ENCODE measurements at places on chromosomes 2 and 18. TPM values are rescaled to one million over a fixed set of nuclear protein-coding genes. Genes with fewer than 3 reads are reported as not detected.

DNA sequence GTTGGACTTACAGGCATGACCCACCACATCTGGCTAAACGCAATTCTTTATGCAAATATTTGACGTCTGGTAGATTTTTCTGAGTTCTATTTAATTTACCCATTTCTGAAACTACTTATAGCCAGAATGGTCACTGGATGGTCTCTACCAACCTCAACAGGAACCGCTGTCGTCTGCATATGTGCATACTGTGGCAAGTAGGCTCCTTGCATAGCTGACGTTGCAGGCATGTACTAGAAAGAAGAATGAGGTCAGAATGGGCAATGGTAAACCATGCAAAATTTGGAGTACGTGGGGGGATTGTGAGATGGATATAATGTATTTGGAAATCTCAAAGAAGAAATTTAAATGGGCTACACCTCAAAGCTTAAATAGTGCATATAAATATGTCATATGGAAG is 77.1 kb upstream of the ITGB6 start:
- DNase-seq, result no peak

GPR75 gene
- total RNA-seq, result 3.7 TPM

ANO7 gene
- total RNA-seq, result 2.4 TPM

- DNase-seq, result no peak
Measured at GRCh38 chr2:8437949-8438400, 243.9 kb upstream of the ID2 start.

RGPD3 gene
- 0.16 TPM for total RNA-seq

SERPINB13 gene
- total RNA-seq, result not detected

GRCh38 chr2:68946117-68946516 is 6.6 kb downstream of the GKN2 start:
- DNase-seq, result no peak

- DNase-seq, result no peak
Measured at GRCh38 chr2:64376926-64377325, 77.0 kb upstream of the LGALSL start.

DNA sequence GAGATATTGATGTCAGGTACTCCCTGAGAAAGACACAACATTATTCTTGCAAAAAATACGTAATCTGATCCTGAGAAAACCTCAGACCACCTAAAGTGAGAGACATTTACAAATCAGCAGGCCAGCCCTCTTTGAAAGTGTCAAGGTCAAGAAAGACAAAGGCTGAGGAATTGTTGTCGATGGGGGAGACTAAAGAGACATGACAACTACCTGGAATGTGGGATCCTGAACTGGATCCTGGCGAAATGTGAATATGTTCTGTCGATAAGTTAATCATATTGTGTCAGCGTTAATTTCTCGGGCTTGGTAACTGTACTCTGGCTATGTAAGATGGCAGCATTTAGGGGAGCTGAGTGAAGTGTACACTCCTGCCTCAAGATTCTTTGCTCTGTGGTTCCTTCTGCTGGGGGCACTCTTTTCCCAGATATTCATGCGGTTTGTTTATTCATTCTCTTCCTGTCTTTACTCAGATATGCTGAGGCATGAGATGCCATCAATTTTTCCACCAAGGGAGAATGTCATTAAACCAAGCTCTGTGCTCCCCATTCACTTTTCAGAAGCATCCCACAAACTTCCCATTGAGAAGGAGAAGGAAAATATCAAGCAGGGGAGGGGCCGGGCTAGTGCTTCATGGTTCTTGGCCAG is 154.9 kb downstream of the CAPN13 start:
- no peak for DNase-seq

SH2D6 gene
- total RNA-seq, result 0.70 TPM

ATP6V1C2 gene
- total RNA-seq, result 0.05 TPM

COL3A1 gene
- total RNA-seq, result 0.13 TPM

SPOPL gene
- total RNA-seq, result 20.2 TPM

DNA sequence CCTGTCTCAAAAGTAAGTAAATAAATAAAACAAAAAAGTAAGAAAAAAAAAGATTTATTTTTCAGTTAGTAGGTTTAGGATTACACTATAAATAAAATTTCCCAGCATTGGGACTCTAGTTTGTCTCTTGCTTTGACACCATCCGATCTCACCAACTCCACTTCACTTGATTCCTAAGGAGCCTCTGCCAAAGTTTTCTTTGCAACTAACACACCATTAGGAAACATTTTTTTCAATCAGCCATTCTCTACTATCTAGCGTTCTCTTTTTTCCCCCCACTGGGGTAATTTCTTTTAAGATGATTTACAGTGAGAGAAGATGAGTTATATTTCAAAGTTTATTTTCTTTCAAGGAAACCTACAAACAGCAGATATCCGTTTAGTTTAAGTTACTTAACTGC is 10.6 kb upstream of the NEMP2 start:
- no peak for DNase-seq
